ENCODE measurements at places on chromosomes 7 and 10. TPM values are rescaled to one million over a fixed set of nuclear protein-coding genes. Genes with fewer than 3 reads are reported as not detected.
A peak's percentile ranks its signal among the peaks of the same experiment; 100 is the strongest.

DNA sequence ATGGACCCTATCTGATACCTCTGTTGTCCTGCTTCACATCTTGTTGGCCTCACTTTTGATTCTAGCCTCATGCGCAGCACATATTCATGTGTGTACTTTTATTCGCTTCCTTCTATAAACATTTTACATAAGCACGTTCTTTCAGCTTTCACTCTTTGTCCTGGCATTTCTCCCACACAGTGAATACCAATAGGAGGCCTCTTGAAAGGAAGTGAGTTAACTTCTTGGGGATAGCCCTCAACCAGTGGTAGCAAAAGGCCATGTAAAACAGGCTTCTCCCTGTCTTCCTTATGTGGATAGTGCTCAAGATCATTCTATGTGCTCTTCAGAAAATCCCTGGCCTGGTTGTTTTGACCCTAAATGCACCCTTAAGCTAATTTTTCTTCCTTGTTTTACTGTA lies 633.9 kb upstream of the MBL2 start:
- H3K27ac ChIP-seq: no peak overlapping the region
- peaks cover under 1% of the 10 kb centered on the region for H3K27me3 ChIP-seq
- H3K4me1 ChIP-seq: no peaks in the 10 kb centered on the region
- no peak overlapping the region for H3K4me3 ChIP-seq
- H3K36me3 ChIP-seq: no peaks in the 10 kb centered on the region

GRCh38 chr7:56079450-56080185 lies 13.1 kb downstream of the PHKG1 start:
- peaks cover 22% of the 10 kb centered on the region for H3K4me1 ChIP-seq
- peak overlapping the region; percentile 95 for H3K27ac ChIP-seq
- peaks cover 11% of the 10 kb centered on the region for H3K36me3 ChIP-seq
- no peak overlapping the region for H3K4me3 ChIP-seq
- peaks cover 4% of the 10 kb centered on the region for H3K27me3 ChIP-seq

GRCh38 chr10:80612261-80612660 lies 74.6 kb downstream of the SH2D4B start:
- no peak for DNase-seq
- H3K27me3 ChIP-seq: peaks cover 7% of the 10 kb centered on the region
- no peak overlapping the region for H3K4me3 ChIP-seq
- no peak overlapping the region for H3K27ac ChIP-seq
- H3K4me1 ChIP-seq: peaks cover 16% of the 10 kb centered on the region

The ACTL6B gene
- total RNA-seq: not detected

DNA sequence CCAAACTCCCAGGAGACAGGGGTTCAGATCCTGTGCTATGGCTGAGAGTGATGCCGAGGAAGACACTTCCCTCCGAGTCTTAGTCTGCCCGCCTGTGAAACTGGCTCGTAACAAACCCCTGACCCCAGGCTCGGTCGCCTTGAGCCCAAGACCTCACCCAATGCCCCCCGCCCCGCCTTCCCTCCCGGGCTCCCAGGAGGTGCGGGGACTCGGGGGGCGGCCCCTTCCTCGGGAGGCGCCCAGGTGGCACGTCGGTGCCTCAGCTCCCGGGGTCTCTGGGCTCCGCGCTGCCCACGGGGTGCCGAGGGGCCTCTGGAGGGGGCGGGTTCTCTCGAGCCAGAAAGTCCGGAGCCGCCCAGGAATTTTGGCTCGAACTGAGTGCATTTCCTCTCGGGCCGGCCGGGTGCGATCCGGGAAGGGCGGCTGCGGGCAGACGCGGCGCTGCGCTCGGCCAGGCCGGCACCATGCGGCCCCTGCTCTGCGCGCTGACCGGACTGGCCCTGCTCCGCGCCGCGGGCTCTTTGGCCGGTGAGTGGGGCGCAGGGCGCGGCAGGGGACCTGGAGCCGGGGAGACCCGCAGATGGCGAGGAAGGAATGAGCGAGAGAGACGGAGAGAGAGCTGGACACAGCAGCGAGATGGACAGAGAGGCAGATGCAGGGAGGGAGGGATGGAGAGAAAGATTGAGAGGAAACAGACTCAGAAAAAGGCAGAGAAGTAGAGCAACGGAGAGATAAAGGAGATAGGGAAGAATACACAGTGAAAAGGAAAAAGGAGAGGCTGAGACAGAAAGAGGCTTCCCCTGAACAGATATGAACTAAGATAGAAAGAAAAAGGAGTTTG lies at the start of gene PLAC9:
PLAC9 (plus strand) TSS at position 432 of the 841 bp plus-strand sequence; CDS start at position 465, 33 bp downstream.
- H3K27ac ChIP-seq: no peak within 1 kb of the TSS
- no peaks in the 10 kb centered on the region for H3K4me1 ChIP-seq
- DNase-seq: peak; percentile 56
- peaks cover 1% of the 10 kb centered on the region for H3K27me3 ChIP-seq

GRCh38 chr10:62000037-62000603 lies 98.6 kb downstream of the ARID5B start:
- H3K36me3 ChIP-seq: no peaks in the 10 kb centered on the region
- H3K27ac ChIP-seq: no peak overlapping the region
- no peak overlapping the region for H3K4me3 ChIP-seq

DNA sequence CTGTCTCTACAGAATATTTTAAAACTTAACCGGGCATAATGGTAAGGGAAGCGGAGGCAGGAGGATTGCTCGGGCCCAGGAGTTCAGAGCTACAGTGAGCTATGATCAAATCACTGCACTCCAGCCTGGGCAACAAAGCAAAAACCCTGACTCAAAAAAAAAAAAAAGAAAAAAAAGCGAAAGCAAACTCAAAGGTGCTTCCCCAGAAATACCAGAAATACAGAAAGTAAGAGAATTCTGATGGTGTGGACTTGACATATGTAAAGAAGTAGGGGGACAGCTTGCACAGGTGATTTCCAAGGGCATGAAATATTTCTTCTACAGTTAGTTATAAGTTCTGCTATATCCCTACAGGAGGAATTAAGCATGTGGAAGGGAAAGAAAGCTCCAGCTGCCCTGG lies 69.7 kb upstream of the APBB1IP start:
- no peaks in the 10 kb centered on the region for H3K27me3 ChIP-seq
- no peak for DNase-seq

GRCh38 chr10:118808601-118809356 lies 54.0 kb upstream of the CACUL1 start:
- no peak overlapping the region for H3K27ac ChIP-seq
- no peaks in the 10 kb centered on the region for H3K4me1 ChIP-seq
- no peak overlapping the region for H3K4me3 ChIP-seq
- DNase-seq: no peak

The DGKI gene
- total RNA-seq: 0.69 TPM

DNA sequence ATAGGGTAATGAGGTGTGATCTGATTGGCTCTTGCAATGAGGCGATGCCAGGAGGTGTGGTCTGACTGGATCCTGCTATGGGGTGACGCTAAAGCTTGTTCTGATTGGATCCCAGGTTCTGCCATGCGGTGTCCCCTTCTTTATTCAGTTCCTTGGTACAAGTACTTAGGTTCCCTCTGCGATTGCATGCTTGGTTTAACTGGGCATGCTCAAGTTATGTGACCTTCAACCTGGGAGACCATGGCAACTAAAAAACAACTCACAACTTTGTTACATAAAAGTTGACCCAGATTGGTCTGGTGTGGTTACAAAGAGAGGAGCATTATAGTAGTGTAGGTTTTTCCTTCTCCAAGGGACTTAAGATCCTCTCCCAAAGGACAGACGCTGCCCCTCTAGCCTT lies 49.5 kb upstream of the DNAJC1 start:
- no peak overlapping the region for H3K4me3 ChIP-seq
- no peak overlapping the region for H3K27ac ChIP-seq
- no peak for DNase-seq
- peaks cover 3% of the 10 kb centered on the region for H3K36me3 ChIP-seq
- H3K27me3 ChIP-seq: no peaks in the 10 kb centered on the region

The MRPL32 gene
- total RNA-seq: 37.2 TPM

DNA sequence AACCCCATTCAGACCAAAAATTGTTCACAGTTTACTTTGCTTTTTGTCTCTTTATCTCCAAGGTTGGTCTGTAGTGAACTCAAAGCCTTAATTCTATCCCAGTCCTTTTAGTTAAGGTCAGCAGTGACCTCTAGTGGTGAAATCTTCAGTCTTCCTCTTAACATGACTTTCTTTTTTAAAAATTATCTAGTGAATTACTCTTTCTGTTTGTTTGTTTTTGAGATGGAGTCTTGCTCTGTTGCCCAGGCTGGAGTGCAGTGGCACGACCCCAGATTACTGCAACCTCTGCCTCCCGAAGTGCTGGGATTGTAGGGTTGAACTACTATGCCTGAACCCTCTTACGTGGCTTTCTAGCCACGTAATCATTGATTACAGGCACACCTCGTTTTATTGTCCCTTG lies 25.0 kb downstream of the ZNF487 start:
- DNase-seq: peak; percentile 41
- H3K27me3 ChIP-seq: peaks cover 4% of the 10 kb centered on the region
- H3K4me3 ChIP-seq: no peak overlapping the region
- H3K4me1 ChIP-seq: no peaks in the 10 kb centered on the region
- no peak overlapping the region for H3K27ac ChIP-seq

The OR2A42 gene
- total RNA-seq: 0.08 TPM

The GPR37 gene
- 7.1 TPM for total RNA-seq

DNA sequence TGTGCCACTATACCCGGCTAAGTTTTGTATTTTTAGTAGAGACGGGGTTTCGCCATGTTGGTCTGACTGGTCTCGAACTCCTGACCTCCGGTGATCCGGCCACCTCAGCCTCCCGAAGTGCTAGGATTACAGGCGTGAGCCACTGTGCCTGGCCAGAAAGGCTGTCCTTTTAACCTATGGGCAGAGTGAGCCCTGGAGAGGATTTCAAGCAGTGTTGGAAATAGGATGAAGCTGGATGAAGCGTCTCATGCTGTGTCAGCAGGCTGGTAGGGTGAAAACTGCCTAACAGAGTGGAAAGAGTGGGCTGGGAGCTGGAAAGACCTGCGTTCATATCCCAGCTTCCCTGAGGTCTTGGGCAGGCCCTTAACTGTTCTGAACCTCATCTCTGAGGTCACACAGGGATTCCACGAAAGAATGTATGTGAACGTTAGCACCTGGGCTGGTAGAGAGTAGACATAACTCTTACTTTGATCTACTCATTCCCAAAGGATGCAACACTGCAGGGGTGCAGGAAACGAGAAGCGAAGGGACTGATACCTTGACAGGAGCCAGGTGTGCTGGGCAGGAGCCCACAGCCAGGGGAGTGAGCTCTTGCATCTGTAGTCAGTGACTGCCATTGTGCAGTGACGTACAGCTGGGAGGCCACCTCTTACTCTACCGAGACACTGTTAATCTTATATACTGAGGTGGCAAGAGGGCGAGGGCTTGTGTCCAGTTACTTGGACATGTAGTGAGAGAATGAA lies 34.1 kb downstream of the WBP1L start:
- H3K36me3 ChIP-seq: peaks cover 5% of the 10 kb centered on the region
- H3K27me3 ChIP-seq: peaks cover 2% of the 10 kb centered on the region
- no peak overlapping the region for H3K27ac ChIP-seq
- H3K4me1 ChIP-seq: peaks cover 63% of the 10 kb centered on the region

The AUTS2 gene
- 103 TPM for total RNA-seq

The ZNF425 gene
- total RNA-seq: 6.2 TPM

DNA sequence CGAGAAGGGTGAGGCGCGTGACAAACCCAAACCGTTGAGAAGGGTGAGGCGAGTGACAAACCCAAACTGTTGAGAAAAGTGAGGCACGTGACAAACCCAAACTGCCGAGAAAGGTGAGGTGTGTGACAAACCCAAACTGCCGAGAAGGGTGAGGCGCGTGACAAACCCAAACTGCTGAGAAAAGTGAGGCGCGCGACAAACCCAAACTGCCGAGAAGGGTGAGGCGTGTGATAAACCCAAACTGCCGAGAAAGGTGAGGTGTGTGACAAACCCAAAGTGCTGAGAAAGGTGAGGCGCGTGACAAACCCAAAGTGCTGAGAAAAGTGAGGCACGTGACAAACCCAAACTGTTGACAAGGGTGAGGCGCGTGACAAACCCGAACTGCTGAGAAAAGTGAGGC lies 25.0 kb downstream of the ESYT2 start:
- H3K4me3 ChIP-seq: no peak overlapping the region
- no peaks in the 10 kb centered on the region for H3K27me3 ChIP-seq
- no peak overlapping the region for H3K27ac ChIP-seq
- no peak for DNase-seq
- H3K4me1 ChIP-seq: no peaks in the 10 kb centered on the region

GRCh38 chr7:92835851-92836488 lies 403 bp downstream of the CDK6 start:
- DNase-seq: peak; percentile 26
- H3K27ac ChIP-seq: peak overlapping the region; percentile 96
- peaks cover 19% of the 10 kb centered on the region for H3K27me3 ChIP-seq

The OPN1SW gene
- total RNA-seq: not detected

DNA sequence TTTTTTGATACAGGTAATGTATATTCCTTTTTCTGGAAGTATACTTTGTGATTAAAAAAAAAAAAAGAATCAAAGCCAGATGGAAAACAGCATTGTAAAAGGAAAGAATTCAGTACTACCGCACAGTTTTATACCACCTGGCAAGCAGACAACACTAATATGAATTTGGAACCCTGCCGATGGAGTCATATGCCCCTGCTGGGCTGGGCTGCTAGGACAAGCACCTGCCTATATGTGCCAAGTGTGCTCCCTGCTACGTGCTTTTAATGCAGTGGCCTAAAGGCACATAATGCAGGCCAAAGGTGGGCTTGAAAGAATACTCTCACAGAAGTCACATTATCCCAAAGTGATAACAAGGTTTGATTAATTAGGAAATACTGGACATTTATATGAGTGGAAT lies 29.8 kb upstream of the WAC start:
- H3K4me3 ChIP-seq: no peak overlapping the region
- no peaks in the 10 kb centered on the region for H3K36me3 ChIP-seq
- no peak overlapping the region for H3K27ac ChIP-seq
- no peaks in the 10 kb centered on the region for H3K27me3 ChIP-seq

- no peaks in the 10 kb centered on the region for H3K36me3 ChIP-seq
- no peak overlapping the region for H3K4me3 ChIP-seq
- peaks cover 3% of the 10 kb centered on the region for H3K4me1 ChIP-seq
- no peak overlapping the region for H3K27ac ChIP-seq
- DNase-seq: peak; percentile 83
- H3K27me3 ChIP-seq: peaks cover 4% of the 10 kb centered on the region
Measured at GRCh38 chr10:46255801-46256747, 30.7 kb upstream of the ANTXRL start.

DNA sequence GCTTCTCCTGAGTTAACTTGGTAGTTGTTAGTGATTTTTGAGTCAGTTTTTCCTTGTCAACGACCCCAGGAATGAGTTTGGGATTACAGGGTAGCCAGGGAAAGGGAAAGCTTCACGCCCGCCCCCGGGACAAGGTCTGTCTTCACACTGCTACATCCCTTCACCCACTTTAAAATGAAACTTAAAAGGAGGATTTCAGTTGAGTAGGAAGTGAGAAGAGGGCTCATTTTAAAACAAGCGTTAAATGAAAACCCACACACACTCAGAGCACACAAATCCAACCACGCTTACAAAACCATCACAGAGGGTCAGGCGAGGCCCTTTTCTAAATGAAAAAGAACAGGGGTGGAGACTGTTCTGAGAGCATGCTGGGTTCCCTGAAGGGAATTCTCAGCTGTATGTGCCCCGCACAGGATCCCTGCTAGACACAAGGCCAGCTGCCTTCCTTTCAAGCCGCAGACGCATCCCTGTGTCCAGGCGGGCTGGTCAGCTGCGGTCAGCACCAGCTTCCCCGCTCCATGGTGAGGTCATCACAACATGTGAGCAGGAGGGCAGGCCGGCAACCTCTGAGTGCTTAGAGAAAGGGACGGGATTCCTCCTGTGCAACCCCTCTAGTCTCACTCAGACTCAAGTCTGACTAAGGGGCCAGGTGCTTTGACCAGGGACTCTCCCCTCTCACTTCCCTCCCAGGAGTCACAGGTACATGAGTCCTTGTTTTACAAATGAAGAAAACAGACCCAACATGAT lies 111.8 kb downstream of the EGFR start:
- peaks cover 8% of the 10 kb centered on the region for H3K4me1 ChIP-seq
- H3K27me3 ChIP-seq: peaks cover 9% of the 10 kb centered on the region
- no peak overlapping the region for H3K4me3 ChIP-seq
- DNase-seq: no peak

The WIPF3 gene
- total RNA-seq: 1.5 TPM

- no peak within 1 kb of the TSS for H3K27ac ChIP-seq
- H3K36me3 ChIP-seq: peaks cover 23% of the 10 kb centered on the region
- no peak for DNase-seq
- peak within 1 kb of the TSS; percentile 26 for H3K4me3 ChIP-seq
Measured at GRCh38 chr7:150990416-150991186, at the start of gene NOS3. Gene NOS3, plus strand, starts transcription at chr7:150991017. Its CDS starts 2,787 bp downstream, at chr7:150993804.
